T-helper 22 cell (primary cell): ENCODE measurements at places on chromosomes 2 and 18.

- no peak for DNase-seq
These were observed 488.9 kb downstream of the DLGAP1 start for GRCh38 chr18:3966246-3966641.

DNA sequence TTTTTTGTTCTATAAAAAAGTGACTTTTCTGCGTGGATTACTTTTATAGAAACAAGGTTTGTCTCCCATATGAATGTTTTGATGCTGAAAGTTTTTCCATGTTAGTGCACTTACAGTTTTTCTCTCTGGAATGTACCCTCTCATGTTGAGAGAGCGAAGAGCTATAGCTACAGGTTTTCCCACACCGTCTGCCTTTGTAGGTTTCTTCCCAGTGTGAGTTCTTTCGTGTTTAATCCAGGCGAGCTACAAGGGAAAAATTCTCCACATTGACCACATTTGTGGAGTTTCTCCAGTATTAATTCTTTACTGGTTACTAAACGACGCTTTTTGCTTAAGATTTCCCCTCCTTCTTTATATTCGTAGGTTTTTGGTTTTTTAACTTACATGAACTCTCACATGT lies 85.1 kb downstream of the ACSL3 start:
- no peak for DNase-seq

DNA sequence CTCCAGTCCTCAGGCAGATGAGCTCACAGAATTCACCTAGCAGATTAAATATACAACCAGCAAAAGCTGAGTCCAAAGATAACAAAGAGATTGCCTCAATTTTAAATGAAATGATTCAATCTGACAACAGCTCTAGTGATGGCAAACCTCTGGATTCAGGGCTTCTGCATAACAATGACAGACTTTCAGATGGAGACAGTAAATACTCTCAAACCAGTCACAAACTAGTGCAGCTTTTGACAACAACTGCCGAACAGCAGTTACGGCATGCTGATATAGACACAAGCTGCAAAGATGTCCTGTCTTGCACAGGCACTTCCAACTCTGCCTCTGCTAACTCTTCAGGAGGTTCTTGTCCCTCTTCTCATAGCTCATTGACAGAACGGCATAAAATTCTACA lies 86.0 kb downstream of the PTRHD1 start:
- no peak for DNase-seq

DNA sequence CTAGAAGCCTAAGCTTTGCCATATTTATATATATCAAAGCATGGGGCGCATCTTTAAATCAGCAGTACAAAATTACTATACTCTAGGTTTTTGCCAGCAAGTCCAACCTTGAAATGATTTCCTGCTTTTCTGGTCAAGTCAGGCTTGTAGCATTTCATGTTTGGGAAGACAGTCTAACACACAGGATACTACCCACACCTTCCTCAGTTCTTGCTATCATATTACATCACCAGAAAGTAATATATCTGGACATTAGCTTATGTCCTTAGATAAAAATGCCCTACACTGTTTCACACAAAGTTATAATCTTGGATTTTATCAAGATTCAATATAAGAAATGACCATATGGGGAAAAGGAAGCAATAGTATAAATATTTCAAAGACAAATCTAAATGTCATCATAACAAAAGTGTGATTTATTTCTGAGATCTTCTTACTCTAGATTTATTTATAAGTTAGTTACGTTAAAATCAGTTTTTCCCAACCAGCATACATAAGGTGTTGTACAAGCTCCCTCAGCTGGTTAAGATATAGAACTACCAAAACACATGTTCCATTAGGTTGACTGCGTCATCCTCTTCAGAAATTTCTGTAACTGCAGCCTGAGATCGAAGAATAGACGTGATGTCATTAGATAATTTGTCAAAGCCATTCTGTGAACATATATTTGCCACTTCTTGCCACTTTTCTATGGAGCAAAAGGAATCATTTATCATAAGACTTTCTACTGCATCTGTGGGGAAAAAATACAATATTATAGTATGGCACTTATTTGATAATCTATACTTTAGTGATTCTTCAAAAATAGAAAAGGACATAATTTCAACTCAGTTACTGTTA lies 56.6 kb downstream of the CLHC1 start:
- DNase-seq: no peak

GRCh38 chr2:118835746-118836410 lies 11.6 kb downstream of the EN1 start:
- no peak for DNase-seq
